ENCODE measurements at places on chromosomes 4 and X.

DNA sequence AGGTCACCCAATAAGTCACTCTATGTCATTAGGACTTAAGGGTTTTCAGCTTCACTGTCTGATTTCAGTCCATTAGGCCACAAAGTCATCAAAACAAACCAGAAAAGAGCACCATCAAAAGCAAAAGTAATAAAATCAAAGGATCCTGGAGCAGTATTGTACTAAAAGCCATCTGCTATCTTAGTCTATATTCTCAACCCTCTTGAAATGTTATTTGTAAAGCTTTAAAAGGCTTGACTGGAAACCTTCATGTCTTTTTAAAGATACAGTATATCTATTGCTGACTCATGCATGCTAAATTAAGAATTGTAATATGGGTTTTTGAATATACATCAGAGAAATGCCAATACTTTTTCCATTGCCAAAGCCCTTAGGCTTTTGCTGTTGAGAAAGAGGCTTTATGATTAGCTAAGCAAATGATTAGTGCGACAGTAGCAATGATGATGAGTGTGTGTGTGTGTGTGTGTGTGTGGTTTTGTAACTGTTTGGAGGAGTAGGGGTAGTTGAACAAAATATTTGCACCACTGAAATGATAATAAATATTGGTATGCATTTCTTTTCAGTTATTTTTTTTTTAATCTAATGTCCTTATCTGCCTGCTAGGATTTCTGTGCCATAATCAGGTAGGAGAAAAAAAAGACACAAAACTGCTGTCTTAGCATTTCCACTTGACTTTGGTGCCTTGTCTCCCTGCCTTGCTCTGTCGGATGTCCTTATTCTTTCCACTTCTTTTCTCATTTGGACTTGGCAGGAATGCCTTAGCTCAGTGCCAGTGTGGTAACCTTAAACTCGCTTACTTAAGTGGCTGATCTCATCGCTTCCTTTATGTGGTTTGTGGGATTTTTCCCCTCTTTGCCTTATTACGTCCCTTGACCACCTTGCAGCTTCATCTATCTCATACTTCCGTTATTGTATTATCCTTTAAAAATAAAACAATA is 119.7 kb downstream of the PCDH7 start:
- DNase-seq: no peak

GRCh38 chr4:59060002-59060846 is 1950.0 kb upstream of the IGFBP7 start:
- DNase-seq: no peak

DNA sequence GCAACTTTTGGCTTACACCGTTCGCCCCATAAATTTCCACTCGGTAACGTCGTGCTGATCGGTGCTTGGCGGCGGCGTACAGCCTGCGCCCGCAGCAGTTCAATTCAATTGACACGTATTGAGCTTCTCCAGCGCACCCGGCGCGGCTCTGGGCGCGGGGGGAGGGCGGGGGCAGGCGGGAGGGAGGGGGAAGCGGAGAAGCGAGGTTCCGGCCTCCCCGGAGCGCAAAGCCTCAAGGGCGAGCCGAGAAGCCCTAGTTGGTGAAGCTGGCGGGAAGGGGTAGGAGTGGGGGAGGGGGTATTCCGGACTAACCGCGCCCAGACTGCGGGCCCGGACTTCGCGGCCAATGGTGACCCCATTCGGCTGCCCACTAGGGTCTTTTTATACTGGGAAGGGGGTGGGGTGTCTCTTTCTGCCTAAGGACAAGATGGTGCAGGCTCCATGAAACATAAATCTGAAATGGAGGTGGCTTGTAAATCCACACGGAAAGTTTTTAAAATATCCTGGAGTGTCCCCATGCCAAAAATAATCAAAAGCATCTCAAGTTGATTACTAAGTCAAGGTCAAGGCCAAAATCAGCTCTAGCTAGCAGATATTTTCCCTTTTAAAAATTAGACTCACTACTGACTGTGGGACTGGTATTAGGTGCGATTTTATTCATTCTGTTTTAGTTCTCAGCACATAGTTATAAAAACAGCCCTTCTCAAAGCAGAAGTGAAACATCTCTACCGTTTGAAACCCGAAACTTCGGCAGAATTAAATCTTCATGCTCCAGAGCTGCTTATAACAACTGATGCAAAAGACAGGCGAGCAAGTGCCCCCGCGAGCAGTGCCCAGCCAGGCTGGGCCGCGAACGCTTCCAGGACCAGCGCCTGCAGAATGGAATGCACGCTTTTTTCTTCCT is 1.5 kb upstream of the BCOR start:
- peak; percentile 54 for DNase-seq

DNA sequence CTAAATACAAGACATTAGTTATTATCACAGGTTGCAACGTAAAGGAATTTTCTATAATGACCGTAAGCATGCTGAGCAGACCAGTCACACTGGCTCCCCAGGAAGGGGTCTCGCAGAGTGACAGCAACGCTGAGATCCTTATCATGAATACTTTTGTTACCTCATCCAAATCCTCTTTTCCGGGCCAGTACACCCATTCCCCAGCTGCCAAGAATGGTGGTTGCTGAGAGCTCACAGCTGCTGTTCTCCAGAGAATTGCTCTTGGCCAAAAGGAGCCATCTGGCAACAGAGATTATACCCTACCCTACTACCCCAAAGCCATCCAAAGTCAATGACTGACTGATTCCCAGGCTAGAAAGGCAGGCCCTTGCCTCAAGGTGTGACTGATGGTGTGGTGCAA is 91.6 kb downstream of the FUNDC1 start:
- DNase-seq: no peak

- no peak for DNase-seq
Measured at GRCh38 chrX:19660604-19661255, 145.4 kb upstream of the MAP3K15 start.

- no peak for DNase-seq
Measured at GRCh38 chr4:18042012-18042411, 20.5 kb upstream of the LCORL start.
